ENCODE measurements at places on chromosomes 4 and X.
A peak's percentile ranks its signal among the peaks of the same experiment; 100 is the strongest.

DNA sequence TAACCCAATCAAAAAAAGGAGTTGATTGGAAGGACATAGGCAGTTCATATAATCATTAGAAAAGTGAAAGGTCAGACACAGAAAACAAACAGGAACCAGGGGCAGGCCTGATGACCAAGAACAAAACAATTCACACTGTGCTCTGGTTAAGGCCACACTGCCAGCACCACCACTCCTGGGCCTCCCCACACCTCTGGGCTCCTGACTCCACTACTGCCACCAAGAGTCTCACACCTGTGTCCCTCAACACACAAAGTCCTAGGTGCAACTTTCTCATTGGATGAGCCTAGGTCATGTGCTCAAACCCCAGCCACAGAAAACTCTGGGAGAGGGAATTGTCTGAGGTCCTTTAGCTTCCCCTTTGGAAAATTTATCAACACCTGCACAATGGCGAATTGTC lies 11.1 kb upstream of the FAM9C start:
- no peak for DNase-seq

DNA sequence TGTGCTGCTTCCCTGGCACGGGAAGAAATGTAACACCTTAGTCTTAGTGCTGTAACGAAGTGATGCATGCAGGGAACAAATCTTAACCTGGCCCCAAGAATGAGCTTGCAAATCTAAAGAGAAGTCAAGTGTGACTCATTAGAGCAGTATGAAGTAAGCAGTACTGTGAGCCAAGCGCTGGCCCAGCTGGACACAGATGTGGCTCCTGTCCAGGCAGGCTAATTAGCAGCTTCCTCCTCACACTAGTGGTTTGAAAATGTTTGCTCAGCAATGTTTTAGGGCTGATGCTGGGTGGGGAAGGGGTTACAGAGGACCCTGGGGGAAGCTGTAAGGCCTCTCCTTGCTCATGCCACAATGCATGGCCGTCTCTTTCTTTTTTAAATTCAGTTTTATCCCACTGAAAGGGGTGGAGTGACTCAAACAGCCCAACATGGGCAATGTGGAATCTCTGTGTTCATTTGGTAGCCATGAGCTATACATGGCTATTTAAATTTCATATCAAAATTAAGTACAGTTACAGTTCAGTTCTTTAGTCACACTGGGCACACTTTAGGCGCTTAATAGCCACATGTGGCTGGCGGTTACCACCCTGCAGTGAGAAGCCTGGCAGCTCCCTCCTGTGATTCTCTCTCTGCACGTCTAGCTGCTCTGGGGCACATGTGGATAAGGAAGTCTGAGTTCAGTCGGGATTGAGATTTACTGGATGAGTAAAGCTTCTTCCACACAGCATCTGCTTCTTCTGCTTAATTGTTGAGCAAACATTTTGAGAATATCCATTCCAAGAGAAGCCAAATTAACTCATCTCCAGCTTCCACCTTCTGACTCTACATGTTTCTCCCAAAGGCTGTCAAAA lies 48.8 kb downstream of the MAP7D2 start:
- DNase-seq, result peak; percentile 79

GRCh38 chr4:114191496-114191895 lies 212.0 kb upstream of the ARSJ start:
- no peak for DNase-seq

DNA sequence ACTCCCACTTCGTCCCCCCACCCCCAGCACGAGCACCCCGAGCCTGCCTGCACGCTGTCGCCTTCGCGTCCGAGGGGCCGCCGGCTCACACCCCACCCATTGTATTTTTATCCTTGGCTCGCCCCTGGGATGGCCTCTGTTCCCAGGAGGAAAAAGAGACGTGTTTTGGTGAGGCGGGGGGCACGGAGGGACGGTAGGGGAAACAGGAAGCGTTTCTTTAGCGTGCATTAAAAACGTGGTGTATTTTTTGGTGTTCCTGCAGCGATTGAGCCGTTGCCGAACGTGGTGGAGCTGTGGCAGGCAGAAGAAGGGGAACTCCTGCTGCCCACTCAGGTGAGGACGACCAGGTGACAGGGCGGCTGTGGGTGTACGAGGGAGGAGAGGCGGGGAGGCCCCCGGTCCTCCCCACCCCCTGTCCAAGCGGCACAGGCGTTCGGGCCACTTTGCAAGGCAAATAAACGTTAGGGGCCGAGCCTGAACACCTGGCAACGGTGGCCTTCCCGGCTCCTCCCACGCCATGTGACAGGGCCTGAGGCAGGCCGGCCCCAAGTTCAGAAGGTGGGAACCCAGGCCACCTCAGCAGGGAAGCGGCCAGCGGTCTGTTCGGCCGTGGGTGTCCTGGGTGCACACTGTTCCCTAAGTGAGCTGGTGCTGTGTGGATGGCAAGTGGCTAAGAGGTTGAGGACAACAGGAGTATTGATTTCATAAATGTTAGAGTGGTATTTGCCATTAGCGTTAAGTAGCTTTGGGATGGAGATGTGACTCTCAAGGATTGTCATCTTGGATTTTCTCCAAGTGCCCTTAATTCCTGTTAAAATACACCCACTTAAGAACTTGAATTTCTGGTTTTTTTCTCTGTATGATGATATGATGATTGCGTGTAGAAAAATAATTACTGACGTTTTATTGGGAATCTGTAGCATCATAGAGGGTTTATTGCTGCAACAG lies 1.1 kb downstream of the TMEM131L start:
- DNase-seq, result no peak

GRCh38 chr4:62627141-62627540 lies 1427.0 kb downstream of the ADGRL3 start:
- DNase-seq, result no peak

GRCh38 chr4:72283357-72283756 lies 251.6 kb downstream of the NPFFR2 start:
- no peak for DNase-seq

GRCh38 chrX:150146271-150146896 lies 208.1 kb upstream of the EOLA2 start:
- DNase-seq, result no peak

DNA sequence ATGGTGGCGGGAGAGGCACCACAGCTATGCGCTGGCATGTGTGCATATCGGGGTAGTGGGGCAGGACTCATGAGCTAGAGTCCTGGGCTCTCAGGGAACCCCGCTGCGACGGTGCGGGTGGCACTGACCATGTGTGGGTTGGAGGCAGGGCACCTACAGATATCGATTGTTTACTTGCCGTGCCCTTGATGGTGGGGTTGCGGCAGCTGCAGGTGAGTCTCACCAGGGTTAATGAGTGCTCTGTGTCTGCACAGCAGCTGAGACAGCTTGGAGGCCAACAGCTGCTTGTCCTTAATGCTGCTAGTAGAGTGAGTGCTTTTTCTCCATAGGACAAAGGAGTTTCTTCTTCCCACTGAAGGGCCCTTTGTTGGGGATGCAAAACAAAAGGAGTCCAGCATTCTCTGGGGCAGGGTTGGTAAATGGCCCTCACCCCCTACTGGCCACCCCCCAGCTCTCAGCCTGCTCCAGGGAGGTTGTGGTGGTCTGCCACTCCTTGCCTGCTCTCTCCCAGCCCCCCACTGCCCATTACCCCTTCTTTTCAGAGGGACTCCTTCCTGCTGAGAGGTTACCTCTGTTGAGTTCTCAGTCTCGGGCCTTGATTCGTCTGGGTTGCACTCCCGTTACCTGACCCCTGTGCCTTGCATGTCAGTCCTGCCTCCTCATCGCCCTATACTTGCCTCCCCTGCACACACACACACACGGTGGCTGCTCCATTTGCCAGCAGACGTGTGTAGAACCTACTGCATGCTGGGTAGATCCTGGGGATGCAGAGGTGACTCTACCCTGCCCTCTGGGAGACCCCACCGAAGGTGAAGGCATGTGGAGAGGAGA lies 52.8 kb downstream of the TBC1D14 start:
- no peak for DNase-seq

GRCh38 chr4:174047363-174047762 lies 236.1 kb downstream of the FBXO8 start:
- DNase-seq, result no peak

GRCh38 chrX:66176134-66176533 lies 12.1 kb downstream of the HEPH start:
- no peak for DNase-seq

DNA sequence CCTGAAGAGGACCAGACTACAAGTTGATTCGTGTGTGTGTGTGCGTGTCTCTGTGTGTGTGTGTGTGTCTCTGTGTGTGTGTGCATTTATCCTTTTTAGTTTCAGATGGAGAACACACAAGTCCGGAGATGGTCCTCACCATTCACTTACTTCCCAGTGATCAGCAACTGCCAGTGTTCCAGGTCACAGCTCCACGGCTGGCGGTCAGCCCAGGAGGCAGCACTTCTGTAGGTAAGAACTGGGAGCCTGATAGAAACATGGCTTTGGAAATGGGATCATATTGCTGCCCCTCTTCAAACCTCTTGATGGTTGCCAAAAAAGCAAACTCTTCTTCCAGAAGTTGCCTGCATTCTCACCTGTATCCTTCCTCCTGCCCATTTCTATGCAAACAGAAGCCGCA lies 122.6 kb upstream of the ANXA3 start:
- DNase-seq, result no peak

DNA sequence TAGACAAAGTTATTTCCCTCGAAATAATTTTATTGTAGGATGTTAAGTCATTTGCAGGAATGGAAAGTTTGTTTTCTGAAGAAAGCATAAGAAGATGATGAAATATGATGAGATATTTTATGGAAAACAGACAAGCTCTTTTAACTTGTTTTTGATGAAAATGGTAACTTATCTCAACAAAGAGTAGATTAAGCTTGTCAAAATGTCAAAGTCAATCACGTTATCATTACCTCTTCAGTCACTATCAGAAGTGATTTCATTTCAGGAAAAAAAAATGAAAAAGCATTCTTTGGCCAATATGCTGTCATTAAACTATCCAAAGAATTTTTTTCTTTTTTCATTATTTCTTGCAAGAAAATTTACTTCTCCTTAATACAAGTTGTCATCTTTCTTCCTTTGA lies 221.0 kb upstream of the ANKRD50 start:
- no peak for DNase-seq

DNA sequence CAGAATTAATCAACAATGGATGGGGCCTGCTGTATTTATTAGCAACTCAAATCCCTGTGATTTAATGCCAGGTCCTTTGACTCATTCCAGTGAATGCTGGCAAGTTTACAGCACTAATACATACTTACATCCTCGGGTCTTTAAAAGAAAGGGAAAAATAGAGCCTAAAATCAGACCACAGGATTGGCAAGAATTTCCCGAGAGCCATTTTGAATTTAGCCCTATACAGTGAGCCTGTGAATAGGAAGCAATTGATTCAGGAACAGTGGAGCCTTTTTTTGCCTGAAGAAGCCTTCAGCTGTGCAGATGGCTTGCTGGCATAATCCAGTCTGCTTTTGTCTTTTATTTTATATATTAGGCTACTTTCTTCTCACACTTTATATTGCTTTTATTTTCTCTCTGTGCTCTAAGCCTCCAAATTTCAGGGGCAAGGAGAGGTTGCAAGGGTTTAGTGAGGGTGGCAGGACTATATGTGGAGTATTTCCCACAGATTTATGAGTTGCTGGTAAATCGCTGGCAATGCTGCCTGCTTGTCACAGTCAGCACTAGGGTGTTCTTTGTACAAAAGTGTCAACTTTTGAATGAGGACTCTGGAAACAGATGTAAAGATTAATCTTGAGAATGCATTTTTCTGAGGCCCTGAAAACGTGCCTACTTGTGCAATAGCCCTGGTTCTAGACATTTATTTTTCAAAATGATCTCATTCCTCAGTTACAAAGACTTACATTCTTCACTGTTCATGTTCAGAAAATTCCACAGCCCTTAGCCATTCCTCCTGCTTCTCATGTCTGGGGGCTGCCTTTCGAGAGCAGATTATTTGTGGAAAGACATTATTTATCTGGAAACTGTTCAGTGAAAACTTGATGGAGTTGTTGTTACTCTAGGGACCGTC lies 303.5 kb downstream of the SPRY1 start:
- peak; percentile 87 for DNase-seq

DNA sequence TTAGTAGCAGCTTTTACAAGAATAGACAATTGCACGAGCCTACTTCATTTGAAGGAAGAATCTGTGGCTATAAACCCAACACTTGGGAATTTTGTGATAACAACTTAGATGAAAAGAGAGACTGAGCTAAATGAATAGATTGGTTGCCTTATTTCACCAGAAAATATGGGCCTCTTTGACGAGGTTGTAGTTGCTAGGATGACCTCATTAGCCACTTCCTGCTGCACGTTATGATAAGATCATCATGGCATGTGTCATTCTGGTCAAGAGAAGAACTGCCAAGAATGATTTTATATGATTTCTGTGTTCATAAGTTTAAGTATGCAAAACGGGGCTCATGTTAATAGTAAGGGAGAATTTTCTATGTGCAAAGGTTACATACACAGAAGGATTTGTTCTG lies 321.9 kb upstream of the GIMD1 start:
- no peak for DNase-seq

- no peak for DNase-seq
Measured at GRCh38 chrX:152901816-152902501, 4.1 kb downstream of the ZNF185 start.

DNA sequence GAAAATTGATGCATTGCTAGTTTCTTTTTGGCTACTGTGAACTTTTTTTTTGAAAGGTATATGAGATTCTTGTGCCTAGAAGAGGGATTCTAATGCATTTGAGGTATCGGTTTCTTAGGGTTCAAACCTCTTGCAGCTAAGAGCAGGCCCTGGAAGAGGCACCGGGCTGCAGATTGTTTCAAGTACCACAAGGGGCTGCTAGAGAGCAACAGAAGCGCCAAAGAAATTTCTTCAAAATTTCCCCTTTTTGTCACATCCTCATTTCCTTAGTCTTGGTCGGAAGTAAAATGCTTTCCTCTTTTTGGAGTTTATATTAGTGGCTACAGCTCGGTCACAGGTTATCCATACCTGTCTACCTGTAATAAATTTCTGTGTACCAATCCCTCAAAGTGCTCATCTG lies 89.8 kb downstream of the PDGFRA start:
- peak; percentile 35 for DNase-seq

- no peak for DNase-seq
Measured at GRCh38 chr4:174173360-174173759, 110.1 kb downstream of the FBXO8 start.

DNA sequence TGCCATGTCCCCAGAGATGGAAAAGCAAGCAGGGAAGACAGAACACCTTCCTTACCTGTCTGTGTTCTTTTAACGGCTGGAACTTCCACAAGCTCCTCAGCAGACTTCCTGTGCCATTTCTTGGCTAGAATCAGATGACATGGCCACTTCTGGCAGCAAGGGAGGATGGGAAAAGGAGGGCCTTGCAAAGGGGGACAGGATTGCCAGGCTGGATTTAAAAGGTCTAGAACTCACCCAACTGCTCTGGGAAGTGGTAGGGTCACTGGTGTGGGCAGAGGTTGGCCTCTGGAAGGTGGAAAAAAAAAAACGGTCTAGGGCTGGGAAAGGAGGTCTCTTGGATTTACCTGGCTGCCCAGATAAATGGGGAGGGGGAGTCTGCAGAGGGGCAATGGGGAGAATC lies 1.6 kb upstream of the USP11 start:
- DNase-seq, result no peak
